ENCODE measurements at places on chromosomes 2 and 18.

GRCh38 chr2:19109518-19109917, 248.9 kb downstream of the OSR1 start:
- DNase-seq = no peak

- DNase-seq = no peak
These were observed 263.7 kb downstream of the ALK start for GRCh38 chr2:29657674-29658073.

DNA sequence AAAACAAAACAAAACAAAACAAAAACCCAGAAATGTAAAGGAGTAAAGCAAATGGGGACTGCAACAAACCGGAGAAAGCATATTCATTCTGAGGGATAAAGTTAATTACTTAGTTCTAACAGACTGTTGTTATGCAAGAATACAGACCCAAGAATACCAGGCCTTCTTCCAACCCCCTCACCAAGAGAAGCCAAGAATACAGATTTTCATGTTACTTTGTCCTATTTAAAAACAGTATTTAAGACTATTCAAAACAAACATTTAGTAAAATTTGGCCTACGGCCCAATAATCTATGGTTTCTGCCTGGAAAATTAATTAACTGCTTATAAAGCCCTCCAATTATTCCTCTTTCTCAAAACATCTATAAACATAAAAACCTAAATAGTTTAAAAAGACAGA, 91.4 kb downstream of the USP34 start:
- DNase-seq = no peak

DNA sequence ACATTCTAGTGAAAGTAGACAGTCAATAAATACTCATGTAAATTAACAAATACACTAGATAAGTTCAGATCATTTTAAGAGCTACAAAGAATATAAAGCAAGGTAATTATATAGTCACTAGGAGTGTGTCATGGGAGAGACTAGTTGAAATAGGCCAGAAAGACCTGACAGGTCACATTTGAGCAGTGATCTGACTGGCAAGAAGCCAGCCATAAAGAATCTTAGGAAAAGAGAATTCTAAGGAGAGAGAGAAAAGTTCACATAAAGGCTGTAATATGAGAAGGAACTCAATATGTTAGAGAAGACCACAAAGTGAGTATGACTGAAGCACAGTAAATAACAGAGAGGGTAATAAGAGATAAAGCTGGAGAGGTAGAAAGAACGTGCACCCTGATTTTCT, 31.2 kb downstream of the VSNL1 start:
- no peak for DNase-seq

DNA sequence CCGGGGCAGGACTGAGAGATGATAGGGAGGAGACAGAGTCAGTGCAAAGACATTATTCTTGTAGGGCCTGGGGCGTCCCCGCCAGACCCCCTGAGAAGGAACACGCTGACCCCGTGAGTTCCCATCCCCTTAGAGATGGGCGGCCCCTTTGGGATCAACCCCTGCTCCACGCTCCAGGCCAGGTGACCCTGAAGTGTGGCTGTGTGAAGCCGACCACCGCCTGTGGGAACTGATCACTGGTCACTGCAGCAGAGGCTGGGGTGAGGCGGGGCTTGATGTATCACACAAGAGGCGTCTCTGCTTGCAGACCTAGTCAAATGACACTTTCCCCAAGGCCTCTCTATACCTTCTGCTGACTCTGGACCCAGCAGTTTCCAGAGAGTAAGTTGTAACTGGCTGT, 157.4 kb upstream of the TWIST2 start:
- no peak for DNase-seq

DNA sequence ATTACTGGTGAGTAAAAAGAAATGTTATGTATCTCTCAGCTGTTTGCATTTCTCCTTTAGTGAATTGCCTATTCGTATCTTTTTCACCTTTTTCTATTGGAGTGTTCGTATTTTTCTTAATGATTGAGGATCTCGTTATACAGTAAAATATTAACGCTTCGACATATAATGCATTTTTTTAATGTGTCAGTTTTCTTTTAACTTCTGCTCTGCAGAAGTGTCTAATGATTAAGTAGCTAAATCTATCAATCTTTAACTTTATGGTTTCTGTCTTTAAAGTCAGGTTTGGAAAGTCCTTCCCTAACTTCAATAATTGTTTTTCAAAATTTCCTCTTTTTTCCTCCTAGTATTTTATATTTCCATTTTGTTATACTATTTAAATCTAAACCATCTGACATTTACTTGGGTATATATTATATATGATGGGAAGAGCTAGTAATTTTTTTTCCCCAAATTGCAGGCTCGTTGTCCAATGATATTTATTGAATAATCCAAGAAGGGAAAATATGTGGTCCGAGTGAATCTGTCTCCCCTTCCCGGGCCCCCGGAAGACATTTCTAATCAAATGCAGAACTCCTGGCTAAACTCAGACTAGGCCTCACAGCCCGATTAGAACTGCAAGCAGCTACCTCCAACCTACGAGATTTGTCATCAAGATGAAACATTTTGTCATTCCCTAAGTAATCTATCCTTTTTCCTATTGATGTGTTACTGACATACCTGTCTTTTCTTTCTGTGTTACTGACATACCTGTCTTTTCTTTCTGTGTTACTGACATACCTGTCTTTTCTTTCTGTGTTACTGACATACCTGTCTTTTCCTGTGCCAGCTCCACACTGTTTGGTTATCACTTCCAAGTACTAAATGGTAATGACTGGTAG, 17.2 kb downstream of the PCBP1 start:
- DNase-seq = no peak

- DNase-seq = no peak
These were observed 61.1 kb upstream of the NFATC1 start for GRCh38 chr18:79334496-79335233.

DNA sequence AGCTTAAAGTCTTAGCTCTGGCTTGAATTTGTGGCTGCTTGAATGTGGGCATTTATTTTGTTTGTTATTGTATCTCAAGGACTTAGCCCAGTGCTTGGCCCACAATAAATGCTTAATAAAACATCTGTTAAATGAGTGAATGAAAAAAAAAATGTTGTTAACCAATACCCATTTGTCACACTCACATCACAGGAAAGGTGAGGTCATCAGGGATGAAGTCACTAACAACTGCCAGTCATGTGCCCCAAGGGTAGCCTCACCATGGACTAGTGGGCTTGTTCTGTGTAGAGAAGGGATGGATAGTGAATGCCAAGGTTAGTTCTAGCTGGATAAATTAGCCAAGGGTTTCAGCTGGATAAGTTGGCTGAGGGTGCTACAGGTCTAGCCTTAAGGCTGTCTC, 3.0 kb downstream of the NRBP1 start:
- DNase-seq = peak; percentile 66

- no peak for DNase-seq
These were observed 1.5 kb downstream of the GALNT1 start for GRCh38 chr18:35582899-35583558.

Measured in H54 (cell line).